Posterior cingulate gyrus (tissue), 11 donors: ENCODE measurements at places on chromosomes 12 and 14.
A peak's percentile ranks its signal among the peaks of the same experiment; 100 is the strongest.

GRCh38 chr14:24094841-24095270 lies 745 bp downstream of the PCK2 start:
- no peak for DNase-seq

DNA sequence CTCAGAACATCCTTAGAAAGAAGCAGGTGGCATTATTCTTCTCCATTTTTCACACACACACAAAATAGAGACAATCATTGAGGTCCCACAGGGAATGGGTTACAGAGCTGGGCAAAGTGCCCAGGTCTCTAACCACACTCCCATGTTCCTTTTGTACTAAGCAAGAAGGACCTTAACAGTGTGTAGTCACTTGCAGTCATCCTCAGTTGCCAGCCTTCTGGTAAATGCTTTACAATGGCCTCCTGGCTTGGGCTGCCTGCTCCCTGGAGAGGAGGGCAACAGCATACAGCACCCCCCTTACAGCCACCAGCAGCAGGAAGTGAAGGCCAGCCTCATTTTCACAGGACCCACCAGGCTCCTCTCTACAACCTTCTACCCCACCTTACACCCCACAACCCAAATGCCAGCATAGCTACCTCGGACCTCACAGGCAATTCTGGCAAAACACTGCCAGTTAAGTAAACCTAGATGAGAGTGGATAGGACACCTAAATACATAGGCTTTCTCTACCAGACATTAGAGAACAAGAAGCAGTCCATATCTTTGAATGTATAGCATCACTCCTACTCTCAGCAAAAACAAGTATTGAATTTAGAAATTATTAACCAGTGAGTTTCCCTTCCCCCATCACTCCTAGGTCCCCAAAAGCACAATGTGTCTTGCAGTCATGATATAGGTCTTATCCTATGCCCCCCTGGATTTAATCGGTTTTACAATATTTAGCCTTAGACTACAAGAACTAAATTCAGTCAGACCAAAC lies 88.1 kb downstream of the PPP2R5E start:
- no peak for DNase-seq

DNA sequence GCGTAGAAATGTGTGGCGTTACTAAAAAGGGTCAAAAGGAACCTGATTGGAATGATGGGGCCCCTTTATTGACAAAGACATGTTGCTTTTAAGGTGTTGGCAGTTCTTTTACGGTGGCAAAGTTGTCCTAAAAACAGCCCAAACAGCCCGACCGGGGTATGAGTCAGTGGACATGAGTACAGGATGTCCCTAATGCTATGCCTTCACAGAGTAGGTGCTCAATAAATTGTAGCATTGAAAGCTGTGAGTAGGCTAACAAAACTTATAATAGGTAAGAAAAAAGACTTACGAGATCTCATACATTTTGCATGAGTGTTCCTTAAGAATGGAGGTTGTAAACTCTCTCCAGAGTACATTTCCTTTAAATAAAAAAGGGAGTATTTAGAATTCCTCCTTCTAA lies 2.6 kb downstream of the ELK3 start:
- DNase-seq = no peak

- no peak for DNase-seq
These were observed 101.5 kb downstream of the RPAP3 start for GRCh38 chr12:47604221-47604873.

- DNase-seq = no peak
These were observed 49.9 kb downstream of the TRIM9 start for GRCh38 chr14:51044961-51045360.

DNA sequence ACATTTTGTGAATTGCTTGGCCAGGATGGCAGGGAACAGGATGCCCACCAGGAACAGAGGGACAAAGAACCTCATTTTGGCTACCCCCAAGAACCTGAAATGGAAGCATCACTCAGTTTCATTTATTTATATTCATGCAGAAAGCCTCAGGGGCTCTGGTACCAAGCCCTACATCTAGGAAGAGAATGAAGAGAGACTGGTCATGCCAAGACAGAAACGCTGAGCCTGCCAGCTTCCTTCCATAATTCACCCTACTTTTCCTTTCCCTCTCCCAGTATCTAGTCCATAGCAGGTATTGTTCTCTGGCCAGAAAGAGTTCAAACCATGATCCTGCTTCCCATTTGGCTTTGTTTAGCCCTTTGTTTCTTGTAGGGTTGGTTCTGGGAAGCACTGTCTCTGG lies at the start of gene LALBA:
LALBA (minus strand) TSS at position 101 of the 400 bp plus-strand sequence; CDS start at position 75, 26 bp downstream.
- DNase-seq = no peak

DNA sequence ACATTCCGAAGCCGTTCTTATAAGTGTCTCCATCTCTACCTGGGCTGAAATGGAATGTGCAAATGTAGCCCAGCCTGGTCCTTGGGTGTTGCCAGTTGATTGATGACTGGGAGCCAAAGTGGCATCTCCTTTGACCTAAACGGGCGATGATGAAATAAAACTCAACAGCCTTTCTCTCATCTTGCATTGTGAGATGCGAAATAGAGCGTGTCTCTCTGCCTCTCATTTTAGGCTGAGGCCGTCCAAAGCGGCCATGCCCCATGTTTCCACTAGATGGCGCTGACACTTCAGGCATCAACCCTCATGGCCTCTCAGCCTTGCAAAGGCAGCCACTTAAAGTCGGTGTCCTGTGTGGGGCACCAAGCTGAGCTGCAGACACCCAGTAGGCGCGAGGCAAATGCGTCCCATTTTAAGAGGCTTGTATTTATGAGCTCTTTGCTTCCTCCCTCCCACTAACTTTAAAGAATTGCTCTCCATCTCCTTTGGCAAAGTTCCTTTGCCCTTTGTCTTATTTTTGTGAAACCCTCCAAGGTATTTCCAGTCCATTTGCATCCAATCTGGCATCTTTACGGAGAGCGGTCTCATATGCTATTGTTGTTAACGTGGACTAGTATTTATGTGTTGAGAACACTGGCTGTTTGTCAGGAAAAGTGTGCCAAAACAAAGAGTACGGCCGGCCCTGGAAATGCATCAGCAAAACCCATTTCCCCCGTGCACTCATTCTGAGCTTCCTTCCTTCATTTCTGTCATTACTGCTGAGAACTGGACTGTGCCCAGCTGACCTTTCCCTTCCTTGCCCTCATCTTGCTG lies 25.0 kb downstream of the GPRC5A start:
- peak; percentile 97 for DNase-seq

- DNase-seq = peak; percentile 70
These were observed 461 bp downstream of the SLC8A3 start for GRCh38 chr14:70188322-70188658.

DNA sequence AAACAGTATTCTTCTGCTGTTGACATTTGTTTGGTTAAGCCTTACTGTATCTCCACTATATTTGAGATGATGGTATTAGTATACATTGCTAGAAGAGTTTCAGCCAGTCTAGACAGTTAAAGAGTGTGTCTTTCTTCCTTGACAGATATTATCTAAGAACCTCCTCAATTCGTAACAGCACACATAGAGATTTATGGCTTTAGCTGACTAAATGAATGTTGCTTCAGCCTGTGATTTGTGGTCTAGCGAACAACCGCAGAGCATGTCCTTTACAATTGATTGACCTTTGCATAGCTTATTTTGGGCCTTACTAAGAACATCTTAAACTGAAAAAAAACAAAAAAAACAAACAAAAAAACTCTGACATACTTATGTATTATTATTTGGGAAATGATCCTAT lies 122.2 kb downstream of the DAAM1 start:
- no peak for DNase-seq

DNA sequence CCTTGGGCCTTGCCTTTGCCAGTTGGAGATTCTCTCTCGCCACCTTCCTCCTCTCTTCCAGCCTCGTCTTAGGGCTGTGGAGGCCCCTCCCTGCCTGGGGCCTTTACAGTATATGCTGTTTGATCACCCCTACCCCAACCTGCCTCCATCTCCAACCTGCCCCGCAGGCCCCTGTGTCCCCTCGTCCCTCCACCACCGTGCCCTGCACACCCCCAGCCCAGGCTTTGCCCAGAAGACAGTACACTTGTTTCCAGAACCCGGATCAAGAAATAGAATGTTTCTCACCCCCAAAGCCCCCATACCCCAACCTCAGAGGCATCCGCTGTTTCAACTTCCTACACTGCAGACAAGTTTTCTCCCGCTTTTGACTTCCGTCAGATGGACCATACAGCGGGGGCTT lies 202.3 kb upstream of the C14orf180 start:
- peak; percentile 67 for DNase-seq

- DNase-seq = no peak
These were observed 554.6 kb upstream of the FLRT2 start for GRCh38 chr14:84975241-84975902.

- no peak for DNase-seq
These were observed 34.1 kb downstream of the NDUFA12 start for GRCh38 chr12:94969424-94969823.

DNA sequence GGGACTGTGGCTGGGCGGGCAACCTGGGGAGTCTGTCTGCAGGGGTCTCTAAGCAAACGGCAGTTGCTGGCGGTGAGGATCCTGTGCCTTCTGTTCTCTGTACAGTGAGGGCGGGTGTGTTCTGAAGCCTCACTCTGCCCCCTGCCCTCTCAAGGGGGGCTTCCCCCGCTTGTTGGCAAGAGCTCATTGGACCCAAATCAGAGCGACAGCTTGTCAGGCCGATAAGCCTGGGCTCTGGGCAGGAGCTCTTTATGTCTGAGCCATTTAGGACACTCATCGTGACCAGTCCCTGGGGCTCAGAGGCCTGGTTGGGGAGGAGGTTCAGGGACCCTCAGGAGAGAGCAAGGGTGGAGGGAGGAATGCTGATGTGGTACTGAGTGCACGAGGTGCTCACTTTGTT lies 136.0 kb downstream of the TSPAN9 start:
- DNase-seq = no peak

GRCh38 chr14:45308745-45309397 lies 55.9 kb upstream of the MIS18BP1 start:
- DNase-seq = no peak

DNA sequence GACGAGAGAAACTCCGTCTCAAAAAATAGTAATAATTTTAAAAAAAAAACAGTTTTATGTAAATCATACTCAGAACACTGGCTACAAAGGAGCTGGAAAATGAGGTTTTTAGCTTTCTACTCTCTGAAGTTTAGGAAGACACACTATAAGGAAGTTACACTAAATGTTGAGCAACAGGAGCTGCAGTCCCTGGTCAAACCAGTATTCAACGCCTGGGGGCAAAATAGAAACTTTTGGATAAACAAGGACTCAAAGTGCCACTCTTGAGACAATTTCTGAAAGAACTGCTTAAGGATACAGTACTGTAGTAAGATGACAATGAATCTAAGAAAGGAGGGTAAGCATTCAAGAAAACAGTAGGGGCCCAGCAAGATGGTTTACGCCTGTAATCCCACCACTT lies 29.3 kb downstream of the ACTR6 start:
- DNase-seq = no peak

GRCh38 chr12:6202304-6202703 lies 2.1 kb downstream of the CD9 start:
- DNase-seq = peak; percentile 68

DNA sequence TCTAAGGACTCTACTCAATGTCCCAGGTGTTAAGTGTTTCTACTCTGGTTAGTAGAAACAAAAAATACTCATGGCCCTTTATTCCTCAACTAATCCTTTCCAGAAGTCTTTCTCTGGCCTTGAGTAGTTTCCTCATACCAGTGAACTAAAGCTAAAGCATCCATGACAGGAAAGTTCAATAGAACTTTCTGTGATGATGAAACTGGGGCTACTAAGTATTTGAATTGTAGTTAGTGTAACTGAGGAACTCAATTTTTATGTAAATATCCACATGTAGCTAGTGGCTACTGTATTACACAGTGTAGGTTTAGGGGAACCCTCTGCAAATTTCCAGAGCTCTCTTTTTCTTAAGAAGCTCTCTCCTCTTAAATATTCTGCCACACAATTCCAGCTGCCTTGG lies 63.7 kb downstream of the R3HDM2 start:
- DNase-seq = no peak

- no peak for DNase-seq
These were observed 433.8 kb upstream of the DCN start for GRCh38 chr12:91616416-91616815.

DNA sequence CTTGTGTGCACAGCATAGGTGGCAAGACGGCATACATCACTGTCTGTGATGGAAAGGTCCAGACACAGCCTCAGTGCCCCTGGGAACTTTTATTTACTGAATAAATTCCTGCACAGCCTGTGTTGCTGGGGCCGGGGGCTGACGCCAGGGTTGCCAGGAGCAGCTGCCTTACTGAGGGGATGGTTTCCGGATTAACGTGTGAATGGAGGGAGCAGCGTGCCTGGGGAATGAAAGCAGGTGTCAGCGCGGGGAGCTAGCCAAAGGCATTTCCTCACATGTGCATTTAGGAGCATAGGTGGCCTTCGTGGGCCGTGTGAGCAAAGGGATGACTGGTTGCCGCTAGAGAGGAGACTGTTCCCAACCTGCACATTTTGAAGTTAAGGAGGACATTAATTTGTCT lies 41.6 kb downstream of the SFSWAP start:
- no peak for DNase-seq

- no peak for DNase-seq
These were observed 89.0 kb downstream of the POLR3B start for GRCh38 chr12:106446419-106447092.

GRCh38 chr14:55707365-55707804 lies 127.4 kb downstream of the KTN1 start:
- DNase-seq = no peak

DNA sequence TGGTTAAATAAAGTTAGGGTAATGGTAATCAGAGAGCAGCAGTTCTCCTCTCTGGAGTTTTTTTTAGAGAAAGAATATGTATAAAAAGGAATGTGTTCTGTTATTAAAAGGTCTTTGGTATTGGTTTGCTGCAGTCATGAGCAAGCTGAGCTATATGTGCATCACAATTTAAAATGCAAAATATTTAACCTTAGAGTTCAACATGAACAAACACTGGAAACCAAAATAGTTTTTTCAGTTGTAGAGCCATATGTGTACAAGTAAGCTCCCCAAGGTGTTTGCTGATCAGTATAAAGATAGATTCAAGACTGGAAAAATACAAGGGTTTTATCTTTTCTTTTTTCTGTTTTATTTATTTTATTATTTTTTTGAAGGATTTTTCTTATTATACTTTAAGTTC lies 245.0 kb downstream of the NUBPL start:
- no peak for DNase-seq

DNA sequence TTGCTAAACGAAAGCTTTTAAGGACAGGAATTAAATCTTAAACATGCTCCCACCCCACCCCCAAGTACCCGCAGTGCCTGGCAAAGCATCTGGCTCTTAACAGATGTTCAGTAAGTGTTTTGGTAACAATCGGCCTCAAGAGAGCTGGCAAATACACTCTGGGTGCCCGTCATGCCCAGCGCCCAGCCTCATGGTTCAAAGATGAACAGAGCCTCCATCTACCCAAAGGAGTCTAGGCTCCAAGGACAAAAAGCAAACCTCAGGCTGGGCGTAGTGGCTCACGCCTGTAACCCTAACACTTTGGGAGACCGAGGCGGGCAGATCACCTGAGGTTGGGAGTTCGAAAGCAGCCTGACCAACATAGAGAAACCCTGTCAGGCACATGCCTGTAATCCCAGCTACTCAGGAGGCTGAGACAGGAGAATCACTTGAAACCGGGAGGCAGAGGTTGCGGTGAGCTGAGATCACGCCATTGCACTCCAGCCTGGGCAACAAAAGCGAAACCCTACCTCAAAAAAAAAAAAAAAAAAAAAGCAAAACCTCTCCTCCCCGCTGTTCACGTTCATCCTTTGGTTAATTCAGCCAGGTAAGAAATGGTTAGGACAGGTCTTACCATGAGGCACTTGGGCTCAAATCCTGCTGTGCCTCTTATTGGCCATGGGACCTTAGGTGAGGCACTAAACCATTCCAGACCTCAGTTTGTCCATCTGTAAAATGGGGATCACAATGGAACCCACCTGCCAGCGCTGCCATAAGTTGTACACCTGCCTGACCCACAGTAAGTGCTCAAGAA lies 151.3 kb downstream of the BCL11B start:
- DNase-seq = no peak
